ENCODE measurements at places on chromosomes 2 and 18.

GRCh38 chr2:232491139-232491780 lies 3.6 kb upstream of the ECEL1 start:
- DNase-seq: no peak

GRCh38 chr2:60836491-60836890 lies 44.9 kb upstream of the REL start:
- DNase-seq: no peak

GRCh38 chr2:240459401-240460252 lies 24.2 kb downstream of the GPC1 start:
- no peak for DNase-seq

GRCh38 chr18:33212363-33212762 lies 228.2 kb downstream of the CCDC178 start:
- DNase-seq: no peak

- DNase-seq: no peak
Measured at GRCh38 chr2:97765933-97766332, 52.6 kb downstream of the ZAP70 start.

DNA sequence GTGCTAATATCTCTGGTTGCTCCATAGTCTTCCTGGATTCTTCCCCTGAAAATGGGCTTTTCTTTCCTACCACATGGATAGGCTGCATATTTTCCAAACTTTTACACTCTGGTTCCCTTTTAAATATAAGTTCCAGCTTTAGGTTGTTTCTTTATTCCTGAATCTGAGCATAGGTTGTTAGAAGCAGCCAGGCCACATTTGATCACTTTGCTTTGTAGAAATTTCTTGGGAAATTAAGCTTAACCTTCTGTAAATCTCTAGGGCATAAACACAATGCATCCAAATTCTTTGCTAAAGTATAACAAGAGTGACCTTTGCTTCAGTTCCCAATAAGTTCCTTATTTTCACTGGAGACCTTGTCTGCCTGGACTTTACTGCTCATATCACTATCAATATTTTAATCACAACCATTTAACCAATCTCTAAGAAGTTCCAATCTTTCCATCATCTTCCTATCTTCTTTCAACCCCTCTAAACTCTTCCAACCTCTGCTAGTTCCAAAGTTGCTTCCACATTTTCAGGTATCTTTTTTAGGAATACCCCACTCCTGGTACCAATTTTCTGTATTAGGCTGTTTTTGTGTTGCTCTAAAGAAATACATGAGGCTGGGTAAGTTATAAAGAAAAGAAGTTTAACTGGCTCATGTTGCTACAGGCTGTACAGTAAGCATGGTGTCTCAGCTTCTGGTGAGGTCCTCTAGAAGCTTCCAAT lies 389.6 kb upstream of the HS6ST1 start:
- no peak for DNase-seq

DNA sequence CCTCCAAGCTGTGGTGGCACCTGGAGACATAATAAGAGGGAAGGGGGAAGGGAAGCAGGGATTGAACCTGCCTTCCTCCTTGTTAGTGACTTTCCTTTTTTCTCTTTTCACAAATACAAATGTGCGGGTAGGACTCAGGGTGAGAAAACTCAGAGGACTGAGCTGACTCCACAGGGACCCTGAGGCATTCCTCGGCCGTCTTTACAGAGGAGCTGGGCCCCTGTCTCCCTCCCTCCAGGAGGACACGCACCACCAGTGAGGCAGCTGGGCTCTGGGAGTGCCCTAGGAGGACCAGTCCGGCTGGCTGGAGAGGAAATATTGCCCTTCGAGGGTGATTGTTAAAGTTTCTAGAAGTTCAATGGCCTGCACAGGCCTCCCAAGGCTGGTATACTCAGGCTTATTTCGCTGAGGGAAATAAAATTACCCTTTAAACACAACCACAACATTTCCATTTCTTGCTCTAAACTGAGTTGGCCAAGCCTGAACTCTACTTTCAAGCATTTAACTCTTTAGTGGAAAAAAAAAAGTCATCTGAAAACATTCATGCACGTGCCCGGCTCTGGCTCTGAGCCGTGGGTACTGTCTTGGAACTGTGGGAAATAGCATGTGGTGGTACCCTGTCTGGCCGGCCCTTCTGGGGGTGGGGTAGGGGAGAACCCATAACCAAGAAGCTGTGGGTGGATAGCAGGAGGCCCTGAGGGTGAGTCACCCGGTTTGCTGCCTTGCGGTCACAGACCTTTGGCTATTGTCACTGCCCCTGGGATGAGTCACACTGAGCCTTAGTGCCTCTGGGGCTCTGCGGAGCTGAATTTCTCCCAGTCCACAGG lies 116.0 kb downstream of the COPS8 start:
- DNase-seq: no peak

- no peak for DNase-seq
Measured at GRCh38 chr2:20450201-20450999, 3.5 kb downstream of the RHOB start.

DNA sequence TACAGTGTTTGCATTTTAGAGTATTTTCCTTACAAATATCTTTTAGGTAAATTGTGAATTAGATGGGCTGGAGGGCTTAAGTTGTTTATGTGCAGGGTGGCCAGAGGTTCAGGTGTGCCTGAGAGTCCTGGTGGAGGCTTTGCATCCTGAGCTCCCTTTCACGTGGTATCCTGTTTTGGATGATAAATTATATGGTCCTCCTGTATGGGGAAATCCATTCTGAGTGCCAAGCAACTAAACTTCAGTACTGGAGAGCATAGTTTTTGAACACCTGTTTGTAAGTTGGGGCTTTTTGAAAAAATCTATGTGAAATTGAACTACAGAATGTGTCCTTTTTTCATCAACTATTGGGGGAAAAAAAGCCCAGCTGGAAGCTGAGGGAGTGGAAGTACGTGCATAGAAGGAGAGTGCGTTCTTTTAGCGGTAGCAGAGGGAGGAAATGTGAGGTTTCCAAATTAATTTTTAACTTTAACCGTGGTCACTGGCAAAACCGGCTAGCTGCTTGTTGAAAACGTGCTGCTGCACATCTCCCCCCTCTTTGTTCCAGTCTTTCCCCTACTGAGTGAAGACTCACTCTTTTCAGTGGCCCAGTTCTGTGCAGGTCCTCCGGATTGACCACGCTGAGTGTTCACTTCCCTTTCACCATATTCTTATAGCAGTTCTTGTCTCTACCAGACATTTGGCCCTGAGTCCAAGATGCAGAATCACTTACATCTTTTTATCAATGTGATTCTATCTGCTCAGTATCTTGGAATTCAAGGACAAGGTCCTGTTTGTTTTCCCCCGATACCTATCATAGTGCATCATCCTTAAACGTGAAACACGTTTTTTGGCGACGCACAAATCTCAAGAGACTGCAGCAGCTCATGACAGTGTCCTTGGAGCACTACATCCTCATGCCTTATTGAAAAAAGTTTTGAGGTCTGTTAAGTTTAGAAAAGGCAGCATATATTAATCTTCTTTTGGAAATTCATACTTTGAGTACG lies 15.3 kb downstream of the CNOT11 start:
- DNase-seq: no peak

- DNase-seq: no peak
Measured at GRCh38 chr18:23274638-23275482, 139.6 kb downstream of the CABLES1 start.

DNA sequence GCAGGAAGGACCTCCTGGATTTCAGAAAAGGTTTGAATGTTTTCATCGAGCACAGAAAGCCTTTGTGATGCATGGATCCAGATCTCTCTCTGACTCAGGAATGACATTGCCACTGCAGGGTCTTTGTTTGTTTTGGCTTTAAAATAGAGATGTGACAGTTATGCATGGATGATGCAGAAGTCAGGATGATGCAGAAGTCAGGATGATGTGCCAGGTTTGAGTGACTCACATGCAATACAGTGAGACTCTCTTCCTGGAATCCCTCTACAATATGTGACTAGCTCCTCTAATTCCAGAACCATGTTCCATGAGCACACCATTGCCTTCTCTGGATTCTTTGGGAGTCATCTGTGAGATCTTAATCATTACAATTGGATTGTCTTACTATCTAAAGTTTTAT lies 177.9 kb upstream of the RAB6C start:
- no peak for DNase-seq

DNA sequence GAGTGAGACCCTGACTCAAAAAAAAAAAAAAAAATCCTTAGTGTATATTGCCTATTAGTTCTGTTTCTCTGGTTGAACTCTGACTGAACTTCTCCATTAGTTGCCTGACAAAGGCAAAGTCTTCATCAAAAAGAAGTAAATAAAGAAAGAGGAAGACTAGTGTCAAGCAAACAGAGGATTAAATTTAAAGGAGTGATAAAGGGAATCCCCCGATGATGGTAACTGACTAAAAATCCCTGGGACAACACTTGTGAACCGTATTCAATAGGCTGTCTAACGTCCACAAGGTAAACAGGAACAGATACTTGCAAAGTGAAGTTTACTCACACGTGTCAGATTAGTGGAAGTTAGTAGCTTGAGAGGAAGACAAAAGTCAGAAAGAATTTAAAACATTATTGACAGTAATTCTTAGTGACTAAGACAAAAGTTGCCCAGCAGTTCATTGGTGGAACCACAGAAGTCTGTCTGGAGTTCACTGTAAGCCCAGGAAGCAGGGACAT lies 26.2 kb upstream of the SPOPL start:
- DNase-seq: no peak

- DNase-seq: no peak
Measured at GRCh38 chr2:98393354-98393753, 47.1 kb downstream of the CNGA3 start.

DNA sequence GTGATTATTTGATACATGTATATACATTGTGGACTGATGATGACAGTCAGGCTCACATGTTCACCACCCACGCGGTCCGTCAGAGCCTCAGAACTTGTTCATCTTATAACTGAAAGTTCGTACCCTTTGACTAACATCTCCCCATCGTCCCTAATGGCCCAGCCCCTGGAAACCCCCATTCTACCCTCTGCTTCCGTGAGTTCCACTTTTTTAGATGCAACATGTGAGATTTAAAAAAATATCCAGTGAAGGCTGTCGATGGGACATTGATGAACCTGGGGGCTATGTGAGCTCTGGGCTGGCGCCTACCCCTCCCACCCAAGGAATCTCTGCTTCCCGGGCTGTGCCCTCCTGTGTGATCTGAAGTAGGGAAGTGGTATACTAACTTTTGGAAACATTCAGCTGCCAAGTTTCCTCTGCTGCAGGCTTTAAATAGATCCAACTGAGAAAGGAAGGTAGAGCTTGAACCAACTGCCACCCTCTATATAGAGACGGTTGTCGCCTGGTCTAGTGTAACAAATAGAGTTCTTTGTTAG lies 163.8 kb downstream of the FAM210A start:
- DNase-seq: no peak

DNA sequence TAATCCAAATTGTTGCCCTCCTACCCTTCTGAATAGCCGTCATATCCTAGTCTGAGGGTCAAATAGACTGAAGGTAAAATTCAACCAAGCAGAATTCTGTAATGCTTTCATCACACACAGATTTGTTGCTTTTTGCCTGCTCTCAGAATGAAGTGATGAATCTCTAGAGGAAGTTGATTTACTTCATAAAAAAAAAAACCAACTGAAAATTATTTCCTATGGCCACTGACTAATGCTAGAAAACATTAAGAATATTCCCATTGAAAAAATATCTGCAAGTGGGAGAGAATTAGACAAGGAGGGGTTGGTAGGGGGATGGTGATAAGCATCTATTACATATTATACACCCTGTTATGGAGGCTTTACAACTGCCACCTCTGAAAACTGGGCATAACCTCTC lies 2.3 kb upstream of the IL1RL2 start:
- no peak for DNase-seq

GRCh38 chr18:78080081-78080480 lies 830.4 kb downstream of the GALR1 start:
- no peak for DNase-seq

- DNase-seq: peak; percentile 3
Measured at GRCh38 chr2:88874063-88874657, 182.7 kb downstream of the RPIA start.

DNA sequence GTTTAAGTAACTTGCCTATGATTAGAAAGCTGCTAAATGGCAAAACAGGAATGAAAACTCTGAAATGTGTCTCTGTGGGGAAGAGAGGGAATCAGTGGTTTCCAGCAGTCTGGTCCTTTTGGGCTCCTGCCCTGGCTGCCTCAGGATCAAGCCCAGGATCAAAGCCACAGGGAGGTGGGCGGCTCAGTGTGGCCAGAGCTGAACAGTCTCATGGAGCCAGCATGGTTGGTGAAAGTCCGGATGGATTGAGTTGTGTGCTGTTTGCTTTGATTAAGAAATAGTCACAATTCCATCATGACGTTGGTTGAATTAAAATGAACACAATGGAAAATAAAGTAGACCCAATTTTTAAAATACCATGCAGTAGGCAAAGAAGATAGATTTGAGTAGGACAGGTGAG lies 344.2 kb downstream of the LPIN1 start:
- DNase-seq: no peak

GRCh38 chr2:210557721-210558120 lies 1.3 kb downstream of the CPS1 start:
- no peak for DNase-seq

- no peak for DNase-seq
Measured at GRCh38 chr2:1979138-1979537, 234.8 kb upstream of the PXDN start.

DNA sequence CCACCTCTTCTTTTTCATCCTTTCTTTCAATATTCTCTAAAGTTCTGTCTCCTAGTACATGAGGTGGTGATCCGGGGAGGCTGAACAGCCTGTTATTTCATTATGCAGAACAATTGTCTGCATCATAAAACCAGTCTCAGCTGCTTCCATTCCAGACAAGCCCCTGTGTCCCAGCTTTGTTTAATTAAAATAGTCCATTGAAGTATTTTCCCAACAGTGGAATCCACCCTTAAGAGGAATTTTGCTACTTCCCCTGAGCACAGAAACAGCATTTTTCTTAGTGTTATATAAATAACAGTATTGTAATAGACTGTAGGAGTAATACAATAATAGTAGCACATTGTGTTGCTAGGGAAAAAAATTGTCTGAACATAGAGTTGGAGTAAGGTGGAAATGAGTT lies 395.4 kb upstream of the TCF4 start:
- no peak for DNase-seq

DNA sequence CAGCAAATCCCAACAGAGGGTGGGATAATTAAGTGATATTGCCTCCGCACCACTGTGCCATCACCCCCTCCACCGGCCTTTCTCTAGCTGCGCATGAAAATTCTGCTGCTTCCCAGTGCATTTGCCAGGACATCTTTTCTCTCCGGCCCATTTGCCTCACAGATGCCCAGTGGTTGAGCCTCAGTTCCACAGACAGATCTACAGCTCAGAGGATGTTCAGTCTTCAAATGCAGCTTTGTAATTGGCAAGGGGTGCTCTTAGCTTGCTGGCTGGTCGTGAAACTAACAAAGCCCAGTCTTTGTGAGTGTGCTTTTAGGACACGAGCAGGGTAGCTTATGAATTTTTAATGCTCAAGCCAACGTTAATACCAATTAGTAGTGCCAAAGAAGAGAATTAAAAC lies 253.3 kb upstream of the REV1 start:
- no peak for DNase-seq
